ENCODE measurements at places on chromosomes 16 and 17. TPM values are rescaled to one million over a fixed set of nuclear protein-coding genes. Genes with fewer than 3 reads are reported as not detected.
A peak's percentile ranks its signal among the peaks of the same experiment; 100 is the strongest.

Gene ANKFY1
- total RNA-seq = 40.7 TPM

GRCh38 chr16:76157629-76158028 lies 119.6 kb upstream of the CNTNAP4 start:
- DNase-seq = no peak
- H3K27ac ChIP-seq = no peak overlapping the region
- no peaks in the 10 kb centered on the region for H3K27me3 ChIP-seq
- H3K4me1 ChIP-seq = no peaks in the 10 kb centered on the region
- H3K36me3 ChIP-seq = no peaks in the 10 kb centered on the region

- H3K36me3 ChIP-seq = no peaks in the 10 kb centered on the region
- no peak overlapping the region for H3K4me3 ChIP-seq
These were observed 174.9 kb upstream of the KCNJ16 start for GRCh38 chr17:69900101-69900500.

DNA sequence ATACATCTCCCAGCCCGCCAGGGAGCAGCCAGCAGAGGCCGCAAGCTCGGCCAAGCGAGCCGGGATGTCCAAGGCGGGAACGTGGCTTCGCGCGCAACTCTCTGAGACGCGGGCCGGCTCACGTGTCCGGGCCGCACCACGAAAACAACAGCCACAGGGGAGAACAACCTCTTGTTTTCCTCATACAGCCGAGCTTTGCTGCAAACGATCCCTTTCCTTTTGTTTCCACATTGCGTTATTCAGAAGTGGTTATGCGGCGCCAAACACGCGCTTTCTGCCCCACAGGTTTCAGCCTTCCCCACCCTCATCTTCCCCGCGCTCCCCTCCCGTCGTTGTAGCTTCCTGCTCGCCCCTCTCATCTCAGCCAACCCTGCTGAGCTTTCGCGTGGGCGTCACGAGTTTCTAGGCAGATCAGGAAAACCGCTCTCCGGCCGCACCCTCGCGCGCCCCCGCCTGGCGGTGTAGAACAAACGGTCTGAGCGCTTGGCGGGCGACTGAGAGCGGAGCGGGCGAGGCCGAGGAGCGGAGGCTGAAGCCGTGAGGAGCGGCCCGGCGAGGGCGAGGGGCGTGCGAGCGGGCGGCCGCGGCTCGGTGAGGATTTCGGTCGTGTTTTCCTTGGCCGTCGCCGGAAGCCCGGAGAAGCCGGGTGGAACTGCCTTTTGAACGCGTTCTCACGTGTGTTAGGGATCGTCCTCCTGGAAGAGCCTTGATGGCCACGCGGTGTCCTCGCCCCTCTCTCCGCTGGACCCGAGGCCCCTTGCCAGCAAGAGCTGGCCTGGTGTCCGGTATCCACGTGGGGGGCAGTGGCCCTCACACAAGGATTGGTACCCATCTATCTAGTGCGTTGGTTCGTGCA lies 6.6 kb upstream of the SMARCD2 start:
- peak overlapping the region; percentile 93 for H3K27ac ChIP-seq
- H3K27me3 ChIP-seq = no peaks in the 10 kb centered on the region
- H3K36me3 ChIP-seq = peaks cover 3% of the 10 kb centered on the region
- peak overlapping the region; percentile 43 for H3K4me3 ChIP-seq

Gene KRTAP9-9
- not detected for total RNA-seq

Gene KRT15
- total RNA-seq = not detected

Gene SNX20
- 48.9 TPM for total RNA-seq

DNA sequence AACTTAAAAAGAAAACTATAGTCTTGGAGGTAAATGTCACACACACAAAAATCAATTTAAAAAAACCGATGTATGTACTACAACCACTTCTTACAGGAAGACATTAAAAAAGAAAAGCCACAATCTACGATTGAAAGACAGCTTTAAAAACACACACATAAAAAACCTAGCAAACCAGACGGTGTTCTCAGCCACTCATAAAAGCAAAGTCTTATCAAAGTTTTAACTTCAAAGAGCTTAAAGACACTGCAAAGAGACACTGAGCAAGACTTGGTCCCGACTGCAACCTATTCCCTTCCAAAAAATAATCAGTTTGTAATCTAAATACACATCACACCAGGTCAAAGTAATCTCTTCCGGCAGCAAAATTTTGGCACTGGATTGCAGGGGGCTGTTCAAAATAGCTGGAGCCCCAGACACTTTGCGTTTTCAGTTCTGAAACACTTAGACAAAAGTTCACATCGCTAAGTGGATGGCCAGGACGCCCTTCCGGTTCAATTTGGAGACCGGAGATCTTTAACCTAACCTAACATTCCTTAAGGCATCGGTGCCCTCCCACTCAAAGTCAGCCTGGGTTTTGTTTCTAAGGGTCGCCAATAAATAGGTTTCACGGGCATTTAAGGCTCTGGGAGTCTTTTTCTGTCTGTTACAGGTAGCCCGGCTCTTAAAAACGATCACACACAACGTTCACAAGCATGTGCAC lies 2.6 kb downstream of the ZCCHC14 start:
- H3K27me3 ChIP-seq = no peaks in the 10 kb centered on the region
- DNase-seq = peak; percentile 21
- peak overlapping the region; percentile 83 for H3K4me3 ChIP-seq
- peak overlapping the region; percentile 59 for H3K27ac ChIP-seq

Gene C1QL1
- 0.83 TPM for total RNA-seq

GRCh38 chr16:78106686-78107085 lies 7.2 kb downstream of the WWOX start:
- H3K36me3 ChIP-seq = peaks cover 8% of the 10 kb centered on the region
- no peak overlapping the region for H3K4me3 ChIP-seq
- DNase-seq = no peak
- no peaks in the 10 kb centered on the region for H3K27me3 ChIP-seq

DNA sequence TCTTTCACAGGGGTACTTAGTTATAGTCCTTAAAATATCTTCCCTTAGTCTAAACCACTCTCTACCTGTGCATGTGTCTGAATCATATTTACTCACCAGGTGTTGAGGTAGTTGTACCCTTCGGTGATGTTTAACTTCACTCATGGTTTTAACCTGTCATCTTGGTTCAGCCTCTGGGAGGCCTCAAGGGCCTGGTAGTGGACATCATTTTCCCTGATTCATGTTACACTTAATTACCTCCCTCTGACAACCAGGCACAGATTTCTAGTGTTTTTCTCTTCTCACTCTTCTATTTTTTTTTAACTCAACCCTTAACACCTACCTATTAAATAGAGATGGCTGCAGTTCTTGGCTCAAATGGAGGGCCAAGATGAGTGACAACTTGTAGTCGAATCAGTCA lies 505.4 kb downstream of the TMEM114 start:
- no peak for DNase-seq
- no peak overlapping the region for H3K4me3 ChIP-seq
- H3K27ac ChIP-seq = no peak overlapping the region
- H3K36me3 ChIP-seq = no peaks in the 10 kb centered on the region
- no peaks in the 10 kb centered on the region for H3K27me3 ChIP-seq
- no peaks in the 10 kb centered on the region for H3K4me1 ChIP-seq
